ENCODE measurements at places on chromosomes 5 and 9.

DNA sequence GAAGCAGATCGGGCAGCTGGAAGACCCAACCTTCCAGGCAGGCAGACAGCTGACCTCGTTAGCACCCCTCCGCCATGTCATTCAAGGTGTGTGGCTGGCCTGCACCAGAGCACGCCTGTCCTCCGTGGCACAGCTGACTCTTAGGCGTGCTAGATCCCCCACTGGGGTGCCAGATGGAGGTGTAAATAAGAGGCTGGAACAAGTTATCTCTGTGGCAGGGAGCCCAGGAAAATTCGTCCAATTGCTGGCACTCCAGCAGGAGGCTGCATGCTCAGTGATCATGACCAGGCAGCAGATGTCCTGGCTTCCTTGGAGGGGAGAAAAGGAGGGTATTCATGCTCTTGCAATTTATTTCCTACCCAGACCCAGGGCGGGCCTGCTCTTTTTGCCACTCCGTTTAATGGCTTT lies 7.8 kb upstream of the ALDOB start:
- no peak for DNase-seq

GRCh38 chr5:157575381-157576020 lies at the start of gene ADAM19:
Gene ADAM19, minus strand, starts transcription at chr5:157575775. Its CDS starts 79 bp downstream, at chr5:157575696.
- no peak for DNase-seq

DNA sequence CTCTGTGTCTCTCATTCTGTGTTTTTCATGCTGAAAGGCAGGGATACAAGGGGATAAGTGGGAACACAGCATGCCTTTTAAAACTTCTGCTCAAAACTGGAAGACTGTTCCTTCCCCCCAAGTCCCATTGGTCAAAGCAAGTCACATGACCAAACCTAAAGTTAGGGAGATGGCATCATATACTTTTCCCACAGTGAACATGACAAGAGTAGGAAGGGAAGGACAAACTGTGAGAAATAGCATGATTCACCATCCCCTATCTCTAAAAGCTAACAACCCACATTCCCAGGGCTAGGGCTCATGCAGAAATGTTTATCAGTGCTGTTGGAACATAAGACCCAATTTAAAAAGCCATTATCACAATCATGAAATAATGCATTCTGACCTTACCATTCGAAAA lies 24.2 kb upstream of the SHISAL2B start:
- DNase-seq = no peak

GRCh38 chr5:54997081-54997480 lies 11.7 kb upstream of the ESM1 start:
- no peak for DNase-seq

- no peak for DNase-seq
These were observed 115.2 kb downstream of the SIL1 start for GRCh38 chr5:139082813-139083498.

GRCh38 chr5:61631438-61631941 lies 299.4 kb downstream of the ZSWIM6 start:
- DNase-seq = no peak

DNA sequence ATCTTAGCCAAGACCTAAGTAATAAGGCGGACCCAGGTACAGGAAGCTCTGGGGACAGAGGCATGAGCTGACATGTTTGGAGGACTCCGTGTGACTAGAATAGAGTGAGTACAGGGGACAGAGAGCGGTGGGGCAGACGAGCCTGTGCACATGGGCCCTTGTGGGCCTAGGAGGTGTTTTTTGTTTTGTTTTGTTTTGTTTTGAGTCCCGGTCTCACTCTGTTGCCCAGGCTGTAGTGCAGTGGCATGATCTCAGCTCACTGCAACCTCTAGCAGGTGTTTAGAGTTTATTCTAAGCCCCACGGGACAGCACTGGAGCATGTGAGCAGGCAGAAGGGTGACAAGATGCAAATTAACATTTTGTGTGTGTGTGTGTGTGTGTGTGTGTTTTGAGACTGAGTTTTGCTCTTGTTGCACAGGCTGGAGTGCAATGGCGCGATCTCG lies 3.1 kb upstream of the EEIG1 start:
- peak; percentile 54 for DNase-seq

DNA sequence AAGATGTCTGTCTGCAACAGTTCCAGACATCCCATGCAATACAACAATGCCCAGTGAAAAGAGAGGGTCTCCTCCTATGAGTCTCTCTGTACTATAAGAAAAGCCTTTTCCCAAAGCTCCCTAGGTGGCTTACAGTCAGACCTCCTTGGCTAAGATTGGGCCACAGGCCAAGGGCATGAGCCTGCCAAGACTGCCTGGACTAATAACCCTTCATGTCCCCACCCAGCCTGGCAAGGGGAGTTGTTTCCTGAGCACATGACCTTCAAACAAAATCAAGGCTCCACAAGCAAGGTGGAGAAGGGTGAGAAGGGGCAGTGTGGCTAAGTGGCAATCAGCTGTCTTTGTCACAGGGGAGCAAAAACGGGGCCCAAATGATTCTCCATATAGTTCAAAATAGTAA lies 75.6 kb upstream of the ZSWIM6 start:
- DNase-seq = no peak

GRCh38 chr5:78756858-78757257 lies 108.3 kb upstream of the LHFPL2 start:
- DNase-seq = no peak

DNA sequence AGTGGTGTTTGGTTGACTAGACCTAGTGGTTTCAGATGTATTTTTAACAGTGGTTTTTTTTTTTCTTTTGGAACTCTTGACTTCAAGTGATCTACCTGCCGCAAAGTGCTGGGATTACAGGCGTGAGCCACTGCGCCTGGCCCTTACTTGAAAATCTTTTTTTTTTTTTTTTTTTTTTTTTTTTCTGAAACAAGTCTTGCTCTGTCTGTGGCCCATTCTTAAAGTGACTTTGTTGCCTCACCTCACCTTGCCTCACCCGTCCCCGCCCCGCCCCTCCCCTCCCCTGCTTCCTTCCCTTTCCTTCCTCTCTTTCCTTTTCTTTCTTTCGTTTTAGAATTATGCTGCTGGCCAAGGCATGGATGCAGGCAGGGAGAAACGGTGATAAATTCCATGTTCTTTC lies 26.0 kb downstream of the GPBP1 start:
- DNase-seq = no peak

GRCh38 chr5:17832949-17833745 lies 198.9 kb downstream of the TAF11L14 start:
- no peak for DNase-seq

GRCh38 chr9:14693251-14693861 lies at the start of gene ZDHHC21:
Gene ZDHHC21, minus strand, starts transcription at chr9:14693432. Its CDS starts 19,092 bp downstream, at chr9:14674340.
- DNase-seq = peak; percentile 41

GRCh38 chr5:115309751-115310370 lies 13.4 kb upstream of the CCDC112 start:
- peak; percentile 64 for DNase-seq

- no peak for DNase-seq
These were observed 53.4 kb upstream of the PTCH1 start for GRCh38 chr9:95570150-95570549.

- DNase-seq = peak; percentile 41
These were observed 1.3 kb downstream of the ATP6V1G1 start for GRCh38 chr9:114588651-114589526.

GRCh38 chr9:3908731-3909130 lies 382.9 kb upstream of the RFX3 start:
- no peak for DNase-seq

DNA sequence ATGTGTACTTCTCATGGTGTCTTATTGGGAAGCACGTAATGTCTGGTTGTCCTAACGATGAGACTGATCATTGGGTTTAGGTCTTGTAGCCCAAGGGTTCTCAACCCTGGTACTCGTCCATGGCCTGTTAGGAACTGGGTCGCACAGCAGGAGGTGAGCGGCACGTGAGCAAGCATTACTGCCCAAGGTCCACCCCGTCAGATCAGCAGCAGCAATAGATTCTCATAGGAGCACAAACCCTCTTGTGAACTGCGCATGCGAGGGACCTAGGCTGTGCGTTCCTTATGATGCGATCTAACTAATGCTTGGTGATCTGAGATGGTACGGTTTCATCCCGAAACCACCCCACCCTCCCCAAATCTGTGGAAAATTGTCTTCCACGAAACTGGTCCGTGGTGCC lies 33.5 kb downstream of the CNOT6 start:
- no peak for DNase-seq

GRCh38 chr5:10463566-10463965 lies 21.9 kb downstream of the ROPN1L start:
- no peak for DNase-seq

DNA sequence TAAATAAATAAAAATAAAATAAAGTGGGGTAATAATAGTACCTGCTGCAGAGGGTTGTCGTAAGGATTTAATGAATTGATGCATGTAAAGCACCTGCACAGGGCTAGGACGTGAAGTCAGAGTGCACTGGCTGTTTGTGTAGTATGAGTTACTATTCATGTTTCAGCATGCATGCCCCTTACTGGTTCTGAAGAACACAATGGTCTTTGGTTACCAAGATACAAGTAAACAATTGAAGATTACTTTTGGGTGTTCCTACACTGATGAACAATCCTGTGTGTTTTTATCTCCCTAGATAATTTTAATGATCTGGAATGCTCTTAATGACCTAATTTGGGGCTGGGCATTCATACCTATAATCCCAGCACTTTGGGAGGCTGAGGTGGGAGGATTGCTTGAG lies 23.2 kb upstream of the PRRC2B start:
- DNase-seq = no peak

DNA sequence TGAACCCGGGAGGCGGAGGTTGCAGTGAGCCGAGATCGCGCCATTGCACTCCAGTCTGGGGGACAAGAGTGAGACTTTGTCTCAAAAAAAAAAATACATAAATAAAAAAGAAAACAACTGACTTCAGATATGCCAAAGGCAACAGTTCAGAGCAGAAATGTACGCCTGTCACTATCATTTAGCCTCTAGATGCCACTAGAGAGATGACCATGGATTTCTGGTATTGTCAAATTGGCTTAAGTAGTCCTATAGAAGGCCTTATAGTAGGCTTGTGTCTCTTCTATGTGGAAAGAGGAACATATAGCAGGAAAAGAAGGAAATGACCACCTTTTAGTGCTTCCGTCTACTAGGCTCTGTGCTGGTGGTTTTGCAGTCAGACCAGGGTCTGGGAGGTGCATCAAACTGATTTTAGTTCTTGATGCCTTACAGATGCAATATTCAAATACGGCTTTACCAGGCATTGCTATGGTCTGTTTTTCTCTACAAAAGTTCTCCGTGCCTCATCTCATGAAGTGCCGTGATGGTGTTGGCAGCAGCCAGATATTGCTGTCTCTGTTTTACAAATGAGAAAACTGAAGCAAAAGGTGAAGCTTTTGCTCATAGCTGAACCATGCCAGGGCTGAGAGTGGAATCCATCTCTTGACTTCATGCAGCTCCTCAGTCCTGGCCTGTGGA lies 17.2 kb downstream of the AGXT2 start:
- no peak for DNase-seq

DNA sequence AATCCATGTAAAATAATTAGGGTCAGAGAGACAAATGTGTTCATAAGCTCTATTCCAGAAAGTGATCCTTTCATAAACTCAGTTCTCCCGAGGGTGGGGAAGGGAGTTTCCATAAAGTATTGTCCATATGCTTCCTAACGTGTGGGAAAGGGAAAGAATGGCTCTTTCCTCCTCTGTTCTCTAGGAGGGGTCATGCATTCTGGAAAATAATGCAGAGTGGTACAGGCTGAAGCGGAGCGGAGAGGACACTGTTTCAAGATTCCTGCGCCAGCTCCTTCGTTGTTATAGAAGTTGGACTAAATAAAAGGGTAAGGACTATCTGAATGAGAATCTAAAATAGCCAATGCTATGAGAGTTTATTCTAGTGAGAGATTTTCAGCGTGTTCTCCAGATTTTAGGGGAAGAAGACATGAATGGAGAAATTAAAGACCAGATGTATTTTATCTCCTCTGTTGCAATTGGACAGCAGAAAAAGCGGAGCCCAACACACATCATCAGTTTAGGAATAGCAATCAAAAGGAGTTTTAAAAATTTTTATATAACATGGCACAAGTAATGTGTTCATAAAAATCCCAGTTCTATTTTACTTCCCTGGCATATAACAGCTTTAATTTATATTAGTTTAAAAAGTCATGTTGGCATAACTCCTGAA lies 166.9 kb upstream of the MPDZ start:
- DNase-seq = no peak

GRCh38 chr5:103510851-103511553 lies 51.6 kb downstream of the NUDT12 start:
- no peak for DNase-seq

DNA sequence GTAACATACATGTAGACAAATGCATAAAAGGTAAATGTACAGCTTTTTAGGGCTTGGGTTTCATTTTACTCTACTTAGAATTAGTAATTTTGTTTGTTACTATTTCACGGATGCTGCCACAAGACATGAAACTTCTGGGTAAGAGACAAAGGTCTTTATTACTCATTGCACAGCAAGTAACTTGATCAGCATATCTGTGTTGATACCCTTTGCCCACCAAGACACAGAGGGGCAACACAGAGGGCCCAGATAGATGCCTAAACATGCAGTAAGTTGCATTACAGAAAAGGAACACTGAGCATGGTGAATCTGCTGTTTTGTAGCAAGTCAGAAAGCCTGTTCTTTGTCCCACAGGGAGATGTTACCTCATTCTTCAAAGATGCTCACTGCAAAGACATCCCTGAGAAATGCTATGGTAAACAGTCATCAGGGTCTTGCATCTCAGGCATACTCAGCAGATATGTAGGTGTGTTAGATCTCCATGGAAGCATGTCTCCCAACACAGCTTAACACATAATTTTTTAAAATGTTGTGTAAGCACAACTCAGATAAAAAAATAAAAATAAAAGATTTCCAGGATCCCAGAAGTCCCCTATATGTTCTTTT lies 10.3 kb downstream of the ITGA2 start:
- DNase-seq = no peak

GRCh38 chr5:131019601-131020315 lies 145.3 kb downstream of the HINT1 start:
- no peak for DNase-seq

DNA sequence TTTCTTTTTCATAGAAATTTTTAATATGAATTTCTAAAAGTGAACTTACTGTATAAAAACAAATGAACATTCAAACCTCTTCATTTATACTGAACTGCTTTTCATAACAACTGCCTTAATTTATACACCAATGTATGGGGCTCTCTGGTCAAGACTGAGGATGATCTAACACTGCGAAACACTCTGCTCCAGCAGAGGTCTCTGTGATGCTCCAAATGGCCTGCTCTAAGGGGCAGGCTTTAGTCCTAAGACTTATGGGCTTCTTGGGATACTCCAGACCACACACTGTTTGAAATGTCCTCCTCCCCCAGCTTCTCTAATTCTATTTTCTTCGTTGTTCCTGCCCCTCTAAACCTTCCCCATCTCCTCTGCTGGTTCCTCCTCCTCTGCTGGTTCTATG lies 58.5 kb downstream of the LIFR start:
- DNase-seq = no peak

Data from CD8-positive, alpha-beta T cell (primary cell).